IPS DF 6.9 (cell line): ENCODE measurements at places on chromosomes 5 and 9.

- DNase-seq: no peak
These were observed 97.3 kb upstream of the HMHB1 start for GRCh38 chr5:143714629-143715028.

GRCh38 chr9:694403-695154 is 146.9 kb upstream of the DMRT1 start:
- no peak for DNase-seq

GRCh38 chr5:179243333-179243732 is 101.9 kb downstream of the ADAMTS2 start:
- DNase-seq: no peak

DNA sequence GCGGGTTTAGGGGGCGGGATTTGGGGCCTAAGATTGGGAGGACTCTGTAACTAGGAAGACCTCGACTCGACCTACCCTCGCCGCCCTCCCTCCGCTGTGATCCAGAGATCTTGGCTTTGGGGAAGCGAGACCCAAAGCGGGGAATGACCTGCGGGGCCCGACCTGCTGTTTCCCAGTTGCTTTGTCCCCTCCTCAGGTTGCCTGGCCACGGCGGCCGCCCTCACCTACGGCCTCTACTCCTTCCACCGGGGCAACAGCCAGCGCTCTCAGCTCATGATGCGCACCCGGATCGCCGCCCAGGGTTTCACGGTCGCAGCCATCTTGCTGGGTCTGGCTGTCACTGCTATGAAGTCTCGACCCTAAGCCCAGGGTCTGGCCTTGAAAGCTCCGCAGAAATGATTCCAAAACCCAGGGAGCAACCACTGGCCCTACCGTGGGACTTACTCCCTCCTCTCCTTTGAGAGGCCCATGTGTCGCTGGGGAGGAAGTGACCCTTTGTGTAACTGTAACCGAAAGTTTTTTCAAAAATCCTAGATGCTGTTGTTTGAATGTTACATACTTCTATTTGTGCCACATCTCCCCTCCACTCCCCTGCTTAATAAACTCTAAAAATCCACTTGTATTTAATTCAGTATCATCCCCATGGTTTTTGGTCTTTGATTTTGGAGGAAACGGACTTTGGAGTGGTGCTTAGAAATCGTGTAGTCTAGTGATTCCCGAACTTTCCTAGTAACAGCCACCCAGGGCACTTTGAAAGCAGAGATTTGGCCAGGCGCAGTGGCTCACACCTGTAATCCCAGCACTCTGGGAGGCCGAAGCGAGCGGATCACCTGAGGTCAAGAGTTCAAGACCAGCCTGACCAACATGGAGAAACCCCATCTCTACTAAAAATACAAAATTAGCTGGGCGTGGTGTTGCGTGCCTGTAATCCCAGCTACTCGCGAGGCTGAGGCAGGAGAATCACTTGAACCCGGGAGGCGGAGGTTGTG is 878 bp downstream of the HIGD2A start:
- no peak for DNase-seq

DNA sequence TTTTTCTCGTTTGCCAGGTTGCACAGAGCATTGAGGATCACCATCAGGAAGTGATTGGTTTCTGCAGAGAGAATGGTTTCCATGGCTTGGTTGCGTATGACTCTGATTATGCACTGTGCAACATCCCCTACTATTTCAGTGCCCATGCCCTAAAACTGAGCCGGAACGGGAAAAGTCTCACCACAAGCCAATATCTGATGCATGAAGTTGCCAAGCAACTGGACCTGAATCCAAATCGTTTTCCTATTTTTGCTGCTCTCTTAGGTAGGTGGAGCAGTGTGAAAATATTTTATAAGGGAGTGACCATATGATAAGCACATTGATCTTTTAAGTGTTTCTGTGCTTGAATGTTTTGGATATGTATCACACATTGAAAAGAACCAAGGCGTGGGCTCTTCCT is 17.7 kb upstream of the FAM120AOS start:
- no peak for DNase-seq

- DNase-seq: no peak
These were observed 6.5 kb upstream of the IL4 start for GRCh38 chr5:132667309-132667708.

GRCh38 chr9:38356851-38357250 is 35.7 kb upstream of the ALDH1B1 start:
- no peak for DNase-seq

- DNase-seq: no peak
These were observed 9.2 kb upstream of the SHROOM1 start for GRCh38 chr5:132839426-132840301.

DNA sequence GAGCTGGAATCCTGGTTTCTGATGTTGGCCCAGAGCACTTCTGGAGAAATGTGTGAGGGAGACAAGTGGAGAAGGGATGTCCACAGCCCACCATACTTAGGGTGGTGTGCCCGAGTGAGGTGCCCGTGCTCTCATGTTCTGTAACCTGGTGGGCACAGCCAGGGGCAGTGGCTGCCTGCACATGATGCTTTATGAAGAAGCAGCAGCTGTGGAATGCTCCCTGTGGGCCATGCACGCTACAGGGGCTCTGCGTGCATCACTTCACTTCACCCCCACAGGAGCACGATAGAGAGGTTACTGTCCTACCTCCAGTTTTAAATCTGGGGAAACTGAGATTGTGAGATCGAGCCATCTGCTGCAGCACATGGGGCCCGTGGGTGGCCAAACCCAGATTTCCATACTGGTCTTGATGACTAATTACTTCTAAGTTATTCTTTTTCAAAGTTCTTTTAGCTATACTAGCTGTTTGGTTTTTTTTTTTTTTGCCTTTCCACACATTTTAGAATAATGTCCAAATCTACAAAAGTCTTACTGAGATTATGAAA is 441.6 kb downstream of the GADD45G start:
- no peak for DNase-seq
